ENCODE measurements at places on chromosomes 2 and 18. TPM values are rescaled to one million over a fixed set of nuclear protein-coding genes. Genes with fewer than 3 reads are reported as not detected.

GRCh38 chr2:169868951-169869350 is 41.7 kb downstream of the UBR3 start:
- no peak for DNase-seq

- no peak for DNase-seq
These were observed 23.5 kb downstream of the DPP4 start for GRCh38 chr2:162050513-162050961.

DNA sequence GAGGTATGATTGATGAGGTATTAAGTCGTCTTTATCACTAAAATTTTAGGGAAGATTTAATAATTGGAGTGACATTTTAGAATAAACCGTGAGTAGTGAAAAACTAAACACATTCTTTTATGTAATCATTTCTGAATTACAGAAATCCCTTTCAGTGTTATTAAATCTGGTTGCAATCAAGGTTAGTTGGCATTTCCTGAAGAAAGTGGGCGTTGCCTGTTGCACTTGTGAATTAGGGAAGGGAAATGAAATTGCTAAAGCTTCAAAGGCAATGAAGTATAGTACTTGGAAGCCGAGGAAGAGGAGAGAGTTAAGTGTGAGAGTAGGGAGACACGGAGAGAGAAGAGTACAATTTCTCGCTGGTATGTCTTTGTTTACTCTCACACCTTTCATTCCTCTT is 274.5 kb downstream of the SLC8A1 start:
- no peak for DNase-seq

DNA sequence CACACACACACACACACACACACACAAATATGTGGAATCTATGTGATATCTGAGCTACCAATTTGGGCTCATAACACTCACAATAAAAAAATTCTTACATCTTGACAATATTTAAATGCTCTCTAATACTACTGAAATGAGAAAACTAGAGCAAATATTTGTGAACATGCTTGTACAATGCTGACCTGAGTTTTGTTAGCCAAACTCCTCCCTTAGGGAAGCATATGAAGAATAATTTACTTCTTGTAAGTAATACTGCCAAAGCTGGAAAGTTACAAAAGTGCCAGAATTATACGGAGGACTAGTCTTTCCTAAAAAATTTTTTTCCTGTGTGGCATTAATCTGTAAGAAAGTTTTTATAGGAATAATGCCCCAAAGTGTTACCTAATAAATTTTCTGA is 18.5 kb downstream of the MBD2 start:
- no peak for DNase-seq

- no peak for DNase-seq
These were observed 74.7 kb upstream of the ODC1 start for GRCh38 chr2:10522726-10523405.

- DNase-seq = no peak
These were observed 437.2 kb upstream of the ID2 start for GRCh38 chr2:8244639-8245038.

Gene NT5C1B
- total RNA-seq = not detected

Gene CYP27C1
- total RNA-seq = 0.96 TPM

Gene VWC2L
- not detected for total RNA-seq
